HCT116 (cell line): ENCODE measurements at places on chromosomes 13 and 19. TPM values are rescaled to one million over a fixed set of nuclear protein-coding genes. Genes with fewer than 3 reads are reported as not detected.

ARRDC2 gene
- 36.5 TPM for total RNA-seq

SYCN gene
- not detected for total RNA-seq

CEACAM3 gene
- not detected for total RNA-seq

- DNase-seq, result no peak
These were observed 4.6 kb upstream of the ZNF845 start for GRCh38 chr19:53328967-53329366.

DNA sequence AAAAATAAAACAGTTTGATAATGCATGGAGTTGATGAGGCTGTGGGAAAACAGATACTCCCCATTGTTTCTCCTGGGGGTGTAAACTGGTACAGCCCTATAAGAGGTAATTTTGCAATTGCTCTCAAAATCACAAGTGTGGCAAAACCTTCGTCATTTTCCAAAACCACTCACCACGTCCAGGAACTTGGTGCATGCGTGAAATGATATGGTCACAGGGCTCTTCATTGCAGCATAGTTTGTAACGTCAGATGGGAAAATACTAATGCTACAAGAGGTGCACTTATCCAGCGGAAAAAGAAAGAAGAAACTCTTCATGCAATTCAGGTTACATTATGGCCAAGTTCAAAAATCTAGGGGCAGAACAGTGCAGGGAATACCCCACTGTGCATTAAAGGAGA lies 11.9 kb upstream of the PLAUR start:
- no peak for DNase-seq

- no peak for DNase-seq
These were observed 278.0 kb downstream of the DACH1 start for GRCh38 chr13:71589032-71589431.

GRCh38 chr13:48773531-48774275 lies 120.0 kb downstream of the CYSLTR2 start:
- DNase-seq, result no peak

GRCh38 chr19:51737924-51738323 lies 13.8 kb downstream of the FPR1 start:
- DNase-seq, result no peak

DNA sequence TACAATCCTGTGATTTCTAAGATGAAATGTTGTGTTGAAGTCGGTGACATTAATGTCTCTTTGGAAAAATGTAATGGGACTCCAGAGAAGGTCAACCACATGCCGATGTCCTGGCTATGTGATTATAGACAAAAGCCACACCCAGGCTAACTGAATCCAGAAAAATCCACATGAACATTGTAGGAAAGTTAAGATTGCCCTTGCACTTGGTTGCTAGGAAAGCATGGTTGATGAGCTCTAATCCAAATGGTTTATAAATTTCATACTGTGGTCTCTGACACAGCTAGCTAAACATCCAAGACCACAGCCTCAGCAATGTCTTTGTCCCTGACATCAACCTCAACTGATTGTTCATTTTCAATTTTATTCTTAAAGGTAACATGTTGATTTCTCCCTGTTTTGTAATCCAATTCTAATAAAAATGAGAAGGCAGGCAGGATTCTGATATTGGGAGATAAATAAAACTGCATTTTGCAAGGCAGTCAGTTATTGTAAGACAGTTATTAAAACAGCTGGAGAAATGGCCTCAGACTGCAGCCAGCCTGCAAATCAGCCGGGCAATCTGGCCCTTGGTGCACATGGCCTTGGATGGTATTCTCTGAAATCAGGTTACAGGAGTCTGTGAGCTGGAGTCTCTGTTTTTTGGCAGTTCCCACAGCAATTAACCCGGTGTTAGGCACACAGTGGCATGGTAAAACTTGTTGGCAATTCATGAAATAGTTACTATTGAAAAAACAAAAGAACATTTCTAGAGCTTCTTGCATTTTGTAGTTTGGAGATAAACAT lies 93.9 kb downstream of the STARD13 start:
- no peak for DNase-seq
